ENCODE measurements at places on chromosomes 4 and X. TPM values are rescaled to one million over a fixed set of nuclear protein-coding genes. Genes with fewer than 3 reads are reported as not detected.
A peak's percentile ranks its signal among the peaks of the same experiment; 100 is the strongest.

DNA sequence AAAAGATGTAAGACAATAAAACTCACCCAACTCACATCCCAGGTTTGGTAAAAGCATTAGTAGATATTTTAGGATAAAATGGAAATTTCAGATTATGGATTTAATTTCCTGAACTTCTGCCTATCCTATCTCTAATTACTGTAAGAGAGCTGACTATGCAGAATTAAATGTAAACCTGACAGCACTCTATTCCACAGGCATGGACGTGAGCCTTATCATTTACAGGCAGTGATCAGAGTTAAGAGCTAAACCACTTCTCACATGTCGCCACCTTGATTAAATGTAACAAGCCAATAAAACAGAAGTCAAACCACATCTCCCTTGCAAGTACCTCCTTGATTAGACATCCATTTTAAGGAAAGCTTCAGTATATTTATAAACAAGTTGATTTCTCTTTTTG lies 97.5 kb upstream of the CBR4 start:
- DNase-seq, result no peak
- H3K4me1 ChIP-seq, result no peaks in the 10 kb centered on the region
- H3K27me3 ChIP-seq, result no peaks in the 10 kb centered on the region
- H3K4me3 ChIP-seq, result no peak overlapping the region
- no peaks in the 10 kb centered on the region for H3K36me3 ChIP-seq

Gene TFE3
- 38.6 TPM for total RNA-seq

DNA sequence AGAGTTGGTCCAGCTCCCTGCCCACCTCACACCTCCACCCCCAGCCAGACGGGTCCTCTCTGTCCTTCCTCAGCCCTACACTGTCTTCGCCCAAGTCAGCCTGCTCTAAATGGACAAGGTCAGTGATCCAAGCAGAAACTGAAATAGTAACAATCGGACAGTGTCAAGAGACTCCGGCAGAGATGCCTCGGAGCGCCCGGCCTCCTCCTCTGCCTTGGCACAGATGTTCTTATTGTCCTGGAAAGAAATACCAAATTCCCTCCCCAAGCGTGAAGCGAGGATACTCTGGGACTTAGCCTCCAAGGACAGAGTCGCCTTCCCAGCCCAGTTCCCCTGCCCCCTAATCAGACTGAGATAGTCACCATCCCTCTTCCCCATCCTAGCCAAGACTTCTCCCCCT lies 28.5 kb downstream of the UTP14A start:
- H3K27ac ChIP-seq, result no peak overlapping the region
- peaks cover 9% of the 10 kb centered on the region for H3K4me1 ChIP-seq
- DNase-seq, result no peak

Gene TRPC5OS
- not detected for total RNA-seq

DNA sequence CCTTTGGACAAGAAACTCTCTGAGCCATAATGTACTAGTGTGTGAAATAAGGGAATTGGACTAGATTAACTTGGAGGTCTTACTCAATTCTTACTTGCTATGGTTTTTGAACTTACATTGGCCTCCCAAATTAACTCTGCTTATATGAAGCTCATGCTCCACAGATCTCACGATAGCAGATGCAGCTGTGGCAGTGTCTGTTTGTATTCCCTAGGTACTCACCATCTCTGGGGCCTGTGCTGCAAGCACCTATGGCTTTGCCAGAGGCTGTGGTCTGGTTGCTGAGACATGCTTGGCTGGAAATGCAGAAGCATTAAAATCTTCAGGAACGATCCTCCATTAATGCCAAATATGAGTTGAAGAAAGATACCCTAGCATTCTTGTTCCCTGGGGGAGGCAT lies 112.8 kb downstream of the MSL3 start:
- H3K36me3 ChIP-seq, result no peaks in the 10 kb centered on the region
- DNase-seq, result no peak
- no peaks in the 10 kb centered on the region for H3K27me3 ChIP-seq
- H3K4me3 ChIP-seq, result no peak overlapping the region

Gene PRR32
- not detected for total RNA-seq

DNA sequence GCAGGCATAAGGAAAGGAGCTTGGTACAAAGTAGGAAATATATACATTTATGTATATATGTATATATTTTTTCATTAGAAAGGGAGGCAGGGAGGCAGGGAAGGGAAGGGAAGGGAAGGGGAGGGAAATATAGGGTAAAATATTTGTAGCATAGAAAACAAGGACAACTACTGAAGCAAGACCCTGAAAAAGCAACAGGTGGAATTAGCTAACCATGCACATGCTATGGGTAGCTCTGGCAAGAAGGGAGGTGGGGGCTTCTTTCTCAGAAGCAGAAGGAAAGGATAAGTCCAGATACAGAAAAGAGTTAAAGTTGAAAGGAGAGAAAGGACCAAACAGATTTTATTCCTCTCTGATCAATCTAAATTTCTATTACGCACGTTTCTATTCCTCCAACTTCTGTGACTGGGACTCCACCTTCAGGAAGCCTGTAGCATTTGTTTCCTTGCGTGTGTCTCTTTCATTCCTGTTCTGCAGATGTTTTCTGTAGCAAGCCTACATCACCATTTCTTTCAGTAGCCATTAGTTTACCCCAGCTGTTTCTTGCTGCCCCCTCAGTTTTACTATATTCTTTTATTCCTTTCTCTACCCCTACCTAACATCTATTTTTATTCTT lies 82.9 kb downstream of the OR13H1 start:
- H3K27me3 ChIP-seq, result no peaks in the 10 kb centered on the region
- no peaks in the 10 kb centered on the region for H3K36me3 ChIP-seq
- no peak for DNase-seq
- no peak overlapping the region for H3K27ac ChIP-seq
- no peaks in the 10 kb centered on the region for H3K4me1 ChIP-seq

DNA sequence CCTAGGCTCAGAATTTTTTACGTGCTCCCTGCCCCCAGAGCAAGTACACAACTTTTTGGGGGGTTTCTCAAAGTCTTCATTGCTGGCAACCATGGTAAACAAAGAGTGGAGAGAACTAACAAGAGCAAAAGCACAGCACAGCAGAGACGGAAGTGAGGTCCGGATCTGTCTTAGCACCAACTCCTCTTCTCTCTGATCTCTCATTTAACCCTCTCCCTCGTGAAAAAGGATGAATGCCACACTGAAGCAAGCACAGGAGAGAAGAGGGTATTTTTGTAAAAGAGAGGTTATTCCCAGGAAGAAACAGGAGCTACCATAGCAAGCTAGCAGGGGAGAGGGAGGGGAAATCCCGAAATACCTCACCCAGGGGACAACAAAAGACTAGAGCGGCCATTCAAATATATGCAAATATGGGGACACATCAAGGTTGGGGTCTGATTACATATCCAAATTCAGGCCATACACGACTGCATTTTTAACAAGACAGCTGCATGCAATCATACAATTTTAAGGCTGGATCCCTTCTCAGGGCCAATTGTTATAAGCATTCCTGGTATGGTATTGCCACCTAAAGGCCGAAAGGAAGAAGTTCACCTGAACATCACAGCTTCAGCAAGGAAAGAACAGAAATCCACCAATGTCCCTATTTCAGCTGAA lies 46.6 kb downstream of the CD40LG start:
- H3K4me3 ChIP-seq, result peak overlapping the region; percentile 33
- H3K27ac ChIP-seq, result peak overlapping the region; percentile 81
- H3K27me3 ChIP-seq, result no peaks in the 10 kb centered on the region
- no peak for DNase-seq

DNA sequence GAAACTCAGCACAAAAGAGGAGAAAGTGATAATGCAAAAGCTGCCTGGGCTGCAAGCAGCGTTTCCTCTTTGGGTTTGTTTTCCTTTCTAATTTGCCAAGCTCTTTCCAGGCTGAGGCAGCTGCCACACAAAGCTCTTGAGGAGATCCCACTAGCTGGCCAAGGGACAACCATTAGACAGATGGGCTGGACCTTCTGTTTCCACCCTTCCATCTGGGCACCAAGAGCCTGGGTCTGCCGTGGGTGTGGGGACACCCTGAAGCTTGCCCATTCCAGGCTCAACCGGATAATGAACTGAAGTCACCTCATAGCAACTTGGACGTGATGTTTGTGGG lies 194.6 kb upstream of the C1QTNF7 start:
- H3K4me3 ChIP-seq, result peak overlapping the region; percentile 10
- H3K27me3 ChIP-seq, result no peaks in the 10 kb centered on the region
- H3K36me3 ChIP-seq, result no peaks in the 10 kb centered on the region
- peaks cover 20% of the 10 kb centered on the region for H3K4me1 ChIP-seq
- no peak for DNase-seq

Gene KIAA1210
- total RNA-seq, result not detected

Gene CHIC2
- total RNA-seq, result 53.8 TPM

- no peaks in the 10 kb centered on the region for H3K27me3 ChIP-seq
- H3K36me3 ChIP-seq, result no peaks in the 10 kb centered on the region
- DNase-seq, result no peak
- H3K4me3 ChIP-seq, result no peak overlapping the region
- no peak overlapping the region for H3K27ac ChIP-seq
Measured at GRCh38 chrX:132501606-132502005, 12.8 kb upstream of the MBNL3 start.

DNA sequence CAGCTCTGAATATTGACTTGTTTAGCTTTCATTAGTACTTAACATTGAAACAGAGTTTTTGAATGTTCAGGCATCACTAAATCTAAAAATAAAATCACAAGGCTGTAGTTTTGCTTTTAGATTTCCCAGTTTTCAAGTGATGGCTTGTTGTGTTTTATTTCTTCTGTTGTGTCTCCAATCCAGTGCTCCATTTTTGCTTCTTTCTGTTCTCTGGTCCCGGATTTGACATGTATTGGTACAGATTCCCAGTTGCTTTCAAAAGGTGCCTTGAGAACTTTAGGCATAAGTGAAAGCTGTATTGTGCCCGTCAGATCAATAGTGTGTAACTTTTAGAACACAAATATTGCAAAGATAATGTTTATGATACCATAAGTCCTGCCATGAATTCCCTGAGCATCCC lies 53.2 kb downstream of the ARHGAP10 start:
- H3K4me3 ChIP-seq, result no peak overlapping the region
- no peak for DNase-seq
- no peaks in the 10 kb centered on the region for H3K27me3 ChIP-seq
- no peak overlapping the region for H3K27ac ChIP-seq

DNA sequence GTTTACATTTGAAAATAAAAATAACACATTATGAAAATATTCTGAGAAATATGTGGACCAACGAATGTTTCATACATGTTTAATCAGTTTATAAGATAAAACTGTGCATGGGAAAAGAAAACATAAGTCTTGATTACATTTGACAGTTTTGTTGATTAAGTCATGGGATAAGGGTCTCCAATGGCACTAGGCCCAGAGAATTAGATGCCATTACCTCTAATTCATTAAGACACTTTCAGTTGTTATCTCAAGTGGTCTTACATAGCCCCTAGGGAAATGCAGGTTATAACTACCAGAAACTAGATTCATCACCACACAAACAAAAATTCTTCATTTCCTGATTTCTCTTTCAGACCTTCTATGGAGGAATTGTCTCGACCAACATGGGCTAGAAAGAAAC lies 300.8 kb downstream of the PCDH7 start:
- H3K4me3 ChIP-seq, result no peak overlapping the region
- DNase-seq, result no peak
- no peaks in the 10 kb centered on the region for H3K4me1 ChIP-seq
- no peak overlapping the region for H3K27ac ChIP-seq
- H3K36me3 ChIP-seq, result no peaks in the 10 kb centered on the region

Gene ARMCX1
- 0.61 TPM for total RNA-seq
